ENCODE measurements at places on chromosomes 16 and 17.

- DNase-seq, result no peak
Measured at GRCh38 chr17:13484020-13484419, 117.7 kb downstream of the HS3ST3A1 start.

DNA sequence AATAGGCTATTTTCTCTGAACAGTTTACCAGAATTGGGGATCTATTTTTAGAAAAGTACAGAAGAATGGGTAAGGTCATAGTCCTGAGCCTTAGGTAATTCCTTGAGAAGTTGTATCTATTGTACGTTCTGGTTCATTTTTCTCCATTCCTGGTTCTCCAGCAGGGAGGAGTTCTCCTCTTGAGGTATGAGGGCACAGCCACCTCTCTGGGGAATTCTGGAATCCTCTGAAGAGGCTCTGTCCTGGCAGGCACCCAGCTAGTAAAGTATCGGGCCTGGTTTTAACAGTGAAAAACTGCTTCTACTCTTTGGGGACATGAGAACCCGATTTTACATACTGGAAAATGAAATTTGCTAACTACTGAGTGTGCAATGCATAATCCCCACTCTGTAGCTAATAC lies 19.6 kb upstream of the PMFBP1 start:
- DNase-seq, result no peak

DNA sequence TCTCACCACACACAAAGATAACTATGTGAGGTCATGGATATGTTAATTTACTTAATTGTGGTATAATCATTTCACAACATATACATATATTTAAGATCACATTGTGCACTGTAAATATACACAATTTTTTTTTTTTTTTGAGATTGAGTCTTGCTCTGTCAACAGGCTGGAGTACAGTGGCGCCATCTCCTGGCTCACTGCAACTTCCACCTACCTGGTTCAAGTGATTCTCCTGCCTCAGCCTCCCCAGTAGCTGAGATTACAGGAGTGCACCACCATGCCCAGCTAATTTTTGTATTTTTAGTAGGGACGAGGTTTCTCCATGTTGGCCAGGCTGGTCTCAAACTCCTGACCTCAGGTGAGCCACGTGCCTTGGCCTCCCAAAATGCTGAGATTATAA lies 11.5 kb upstream of the PRSS54 start:
- no peak for DNase-seq

GRCh38 chr17:46866747-46867146 lies 15.4 kb downstream of the WNT9B start:
- no peak for DNase-seq

DNA sequence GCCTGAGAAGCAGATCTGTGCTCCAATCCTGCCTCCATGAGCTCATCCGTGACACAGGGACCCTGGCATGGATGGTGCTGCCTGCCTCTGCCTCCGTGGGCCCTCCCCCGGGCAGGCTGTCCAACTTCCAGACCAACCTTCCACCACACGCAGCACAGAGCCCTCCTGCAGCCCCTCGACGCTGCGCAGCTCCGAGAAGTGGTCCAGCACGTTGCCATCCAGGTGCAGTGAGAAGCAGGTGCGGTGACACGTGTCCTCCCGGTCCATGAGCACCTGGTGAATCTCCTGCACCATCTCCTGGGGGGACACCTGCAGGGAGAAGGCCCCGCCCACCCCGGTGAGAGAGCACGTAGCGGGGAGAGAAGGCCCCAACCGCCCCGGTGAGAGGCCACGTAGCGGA lies 8.4 kb downstream of the CLUH start:
- DNase-seq, result no peak

DNA sequence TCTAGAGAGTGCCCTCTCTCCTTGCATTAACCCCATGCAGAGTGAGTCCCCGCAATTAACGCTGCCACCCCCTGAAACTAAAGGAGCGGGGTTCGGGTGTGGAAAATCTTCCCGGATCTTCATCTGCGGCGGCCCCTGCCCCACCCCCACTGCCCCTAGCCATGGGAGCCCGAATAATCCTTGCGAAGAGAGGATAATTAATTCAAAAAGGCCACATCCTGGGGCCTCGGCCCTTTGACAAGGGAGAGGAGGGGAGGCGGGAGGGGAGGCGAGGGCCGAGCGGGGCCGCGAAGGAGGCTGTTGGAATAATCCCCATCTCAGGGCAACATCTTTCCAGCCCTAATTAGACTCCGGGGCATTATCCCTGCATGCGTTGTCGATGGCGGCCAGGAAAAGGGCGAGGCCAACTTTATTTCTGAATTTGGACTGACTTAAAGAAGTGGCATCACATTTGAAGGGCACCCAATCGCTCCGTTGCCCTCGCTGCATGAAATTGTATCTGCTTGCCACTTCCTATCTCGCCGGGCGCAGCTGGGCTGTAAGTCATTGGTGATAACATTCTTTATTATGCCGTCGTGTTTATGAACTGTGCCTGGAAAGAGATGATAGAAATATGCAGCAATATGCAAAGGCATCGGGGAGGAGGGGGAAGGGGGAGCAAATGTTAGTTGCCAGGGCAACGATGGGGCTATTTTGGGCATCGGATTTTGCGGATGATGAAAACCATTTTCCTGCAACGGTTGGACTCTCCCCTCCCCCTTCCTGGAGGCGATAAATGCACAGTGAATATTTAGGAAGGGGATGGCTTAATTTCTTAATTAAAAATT lies 387.1 kb upstream of the TNRC6C start:
- no peak for DNase-seq

GRCh38 chr16:56649820-56650219 lies 1.9 kb upstream of the MT1B start:
- no peak for DNase-seq

DNA sequence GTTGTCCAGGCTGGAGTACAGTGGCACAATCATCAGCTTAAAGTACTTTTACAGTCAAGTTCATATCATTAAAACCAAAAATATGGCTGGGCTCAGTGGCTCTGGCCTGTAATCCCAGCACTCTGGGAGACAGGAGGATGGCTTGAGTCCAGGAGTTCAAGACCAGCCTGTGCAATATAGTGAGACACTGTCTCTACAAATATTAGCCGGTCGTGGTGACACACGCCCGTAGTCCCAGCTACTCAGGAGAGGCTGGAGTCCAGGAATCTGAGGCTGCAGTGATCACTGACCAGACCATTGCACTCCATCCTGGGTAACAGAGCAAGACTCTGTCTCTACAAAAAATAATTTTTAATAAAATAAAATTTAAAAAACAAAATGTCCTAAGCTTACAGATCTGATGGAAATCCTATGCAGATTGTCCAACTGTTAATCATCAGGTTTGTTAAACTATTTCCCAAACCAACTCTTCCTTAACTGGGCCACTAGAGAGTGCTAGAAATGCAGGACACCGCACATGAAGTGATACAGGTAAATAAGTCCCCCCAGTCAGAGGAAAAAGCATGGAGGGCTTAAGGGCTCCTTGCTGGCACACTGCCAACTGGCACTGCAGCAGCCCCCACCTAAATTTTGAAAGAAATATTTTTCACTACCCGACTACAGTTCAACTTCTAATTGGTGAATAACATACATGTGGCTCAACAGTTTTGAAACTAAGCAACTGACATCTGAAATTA lies 2.8 kb downstream of the USP22 start:
- no peak for DNase-seq

- DNase-seq, result no peak
Measured at GRCh38 chr17:6254036-6254435, 180.9 kb downstream of the AIPL1 start.

DNA sequence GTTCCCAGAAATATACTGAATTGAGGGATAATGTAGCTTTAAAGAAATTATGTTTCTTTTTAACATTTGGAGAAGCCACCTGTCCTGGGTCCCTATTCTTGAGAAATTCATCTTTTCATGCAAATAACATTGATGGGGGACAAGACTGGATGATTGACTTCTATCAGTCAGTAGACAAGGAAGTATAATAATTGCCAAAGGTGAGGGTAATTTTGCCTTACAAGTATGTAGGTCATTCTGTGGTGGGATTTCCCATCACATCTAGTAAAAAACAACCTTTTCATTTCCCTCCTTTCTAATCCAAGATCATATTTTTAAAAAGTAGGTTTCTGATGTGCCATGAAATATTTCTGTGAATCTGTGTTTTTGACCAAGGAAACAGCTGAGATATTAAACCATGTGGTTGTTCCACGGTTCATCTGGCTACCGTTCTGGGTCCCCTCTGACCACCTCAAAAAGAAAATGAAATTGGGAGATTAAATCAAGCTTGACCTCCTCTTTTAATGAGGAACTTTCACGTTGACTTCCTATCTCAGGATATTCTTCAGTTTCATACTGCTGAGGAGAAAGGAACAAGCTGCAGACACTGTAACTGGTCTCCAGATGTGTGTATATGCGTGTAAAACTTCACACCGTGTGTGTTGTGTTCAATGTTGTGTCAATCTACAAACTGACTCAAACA lies 138.6 kb downstream of the MAP2K6 start:
- DNase-seq, result no peak

DNA sequence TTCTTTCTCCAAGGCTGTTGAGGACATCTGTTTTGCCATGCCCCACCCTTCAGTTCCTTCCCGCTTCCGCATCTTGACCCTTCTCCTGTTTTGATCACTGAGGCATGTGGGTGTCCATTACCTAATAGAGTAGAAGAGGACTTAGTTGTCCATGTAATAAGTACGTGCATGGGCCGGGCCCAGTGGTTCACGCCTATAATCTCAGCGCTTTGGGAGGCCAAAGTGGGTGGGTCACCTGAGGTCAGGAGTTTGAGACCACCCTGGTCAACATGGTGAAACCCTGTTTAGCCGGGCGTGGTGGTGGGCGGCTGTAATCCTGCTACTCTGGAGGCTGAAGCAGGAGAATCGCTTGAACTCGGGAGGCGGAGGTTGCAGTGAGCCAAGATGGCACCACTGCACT lies 637.8 kb upstream of the EEF2KMT start:
- no peak for DNase-seq

DNA sequence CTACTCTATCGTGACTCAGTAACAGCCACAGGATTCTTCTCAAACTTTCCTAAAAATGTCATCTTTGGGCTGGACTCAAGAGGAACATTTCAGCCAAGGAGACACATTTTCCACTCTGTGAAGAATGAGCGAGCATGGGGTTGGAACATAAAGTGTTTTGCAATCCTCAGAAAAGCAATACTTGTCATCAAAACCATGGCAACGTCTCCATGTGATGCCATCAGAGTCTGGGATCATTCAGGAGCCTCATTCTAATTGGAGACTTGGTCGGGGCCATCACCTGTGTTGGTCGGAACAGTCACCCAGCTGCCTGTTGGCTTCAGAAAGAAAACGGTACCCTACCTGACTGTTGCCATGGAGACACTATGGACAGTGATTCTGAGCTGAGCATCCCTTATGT lies 25.5 kb downstream of the MYOCD start:
- no peak for DNase-seq

- DNase-seq, result no peak
Measured at GRCh38 chr17:12599186-12599920, 66.3 kb upstream of the MYOCD start.

DNA sequence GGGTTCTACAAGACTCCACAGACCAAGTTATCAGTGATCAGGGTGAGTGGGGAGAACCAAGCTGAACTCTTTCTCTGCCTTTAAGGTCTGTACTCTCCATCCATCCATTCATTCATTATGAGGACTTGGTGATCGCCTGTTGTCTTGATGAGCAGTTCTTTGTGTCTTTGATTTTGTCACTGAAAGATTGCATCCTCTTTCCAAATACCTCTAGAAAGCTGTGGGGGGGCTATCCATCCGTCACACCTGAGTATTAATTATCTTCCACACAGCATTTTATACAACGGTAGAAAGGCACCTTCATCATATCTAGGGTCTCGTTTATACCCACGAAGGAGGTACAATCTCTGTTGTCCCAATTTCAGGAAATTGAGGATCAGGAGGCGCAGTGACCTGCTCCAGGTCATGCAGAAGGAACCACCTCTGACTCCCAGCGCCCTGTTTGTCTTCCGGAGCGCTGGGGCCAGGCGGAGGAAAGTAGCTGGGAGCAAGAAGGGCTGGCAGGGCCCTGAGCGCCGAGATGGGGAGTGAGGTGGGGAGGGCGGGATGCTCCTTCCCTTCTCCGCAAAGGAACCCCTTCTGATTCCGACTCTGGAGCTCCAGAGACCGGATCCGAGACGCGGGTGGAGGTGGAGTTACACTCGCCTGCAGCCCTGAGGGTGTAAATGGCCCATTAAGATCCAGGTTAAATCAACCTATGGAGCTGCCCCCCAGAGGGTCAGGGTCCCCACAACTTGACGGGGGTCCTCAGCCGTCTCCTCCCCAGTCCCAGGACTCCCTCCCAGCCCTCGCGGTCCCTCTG lies 605 bp upstream of the ABAT start:
- DNase-seq, result no peak

DNA sequence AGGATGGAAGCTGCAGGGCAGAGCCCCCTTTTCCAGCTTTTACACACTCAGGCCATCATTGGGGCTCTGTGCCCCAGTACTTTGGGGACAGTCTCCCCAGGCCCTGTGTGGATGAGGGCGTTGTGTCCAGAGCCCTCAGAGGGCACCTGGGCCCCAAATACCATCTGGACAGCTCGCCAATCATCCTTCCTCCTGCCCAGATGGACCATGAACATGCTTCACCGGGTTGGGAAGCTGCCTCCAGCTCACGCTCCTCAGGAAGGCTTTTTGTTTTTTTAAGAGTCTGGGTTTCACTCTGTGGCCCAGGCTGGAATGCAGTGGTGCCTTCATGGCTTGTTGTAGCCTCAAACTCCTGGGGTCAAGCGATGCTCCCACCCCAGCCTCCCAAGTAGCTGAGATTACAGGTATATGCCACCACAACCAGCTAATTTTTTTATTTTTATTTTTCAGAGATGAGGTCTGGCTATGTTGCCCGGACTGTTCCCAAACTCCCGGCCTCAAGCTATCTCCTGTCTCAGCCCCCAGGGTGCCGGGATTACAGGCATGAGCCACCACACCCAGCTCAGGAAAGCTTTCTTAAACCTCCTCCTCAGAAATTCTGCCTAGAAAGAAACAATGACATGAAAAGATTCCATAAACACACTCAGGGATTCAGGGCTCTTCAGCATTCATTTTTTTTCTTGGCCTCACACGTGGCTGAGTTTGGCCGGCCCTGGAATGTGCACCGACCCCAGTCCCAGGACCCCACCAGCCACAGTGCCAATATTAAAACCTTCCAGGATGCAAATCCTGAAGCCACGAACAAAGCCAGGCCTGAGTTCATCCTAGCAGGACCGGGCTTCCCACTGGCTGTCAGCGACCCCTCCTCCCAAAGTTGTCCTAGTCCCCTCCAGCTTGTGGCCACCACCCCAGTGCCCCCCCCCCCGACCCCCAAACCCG lies 27.4 kb upstream of the ZNF423 start:
- no peak for DNase-seq

DNA sequence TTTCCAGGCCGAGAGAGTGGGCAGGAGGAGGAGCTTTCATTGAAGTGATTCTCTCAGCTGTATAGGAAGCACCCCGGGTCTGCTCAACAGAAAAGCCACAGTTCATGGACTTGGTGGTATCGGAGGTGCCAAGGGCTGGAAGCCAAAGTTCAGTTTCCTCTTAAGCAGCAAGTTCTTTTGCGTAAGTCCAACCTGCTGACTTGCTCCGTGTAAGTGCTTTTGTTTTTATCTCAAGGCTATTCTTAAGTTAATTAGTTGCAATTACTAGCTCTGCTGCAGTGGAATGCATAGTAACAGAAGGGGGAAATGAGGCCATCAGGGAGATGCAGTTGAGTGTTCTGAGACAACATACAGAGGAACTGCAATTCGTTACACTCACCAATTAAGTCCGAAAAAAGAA lies 44.6 kb downstream of the SMIM36 start:
- DNase-seq, result no peak

All from DMS153 (cell line).